ENCODE measurements at places on chromosomes 7 and 10.

GRCh38 chr7:142152076-142152475, 40.6 kb downstream of the MGAM2 start:
- DNase-seq = no peak

DNA sequence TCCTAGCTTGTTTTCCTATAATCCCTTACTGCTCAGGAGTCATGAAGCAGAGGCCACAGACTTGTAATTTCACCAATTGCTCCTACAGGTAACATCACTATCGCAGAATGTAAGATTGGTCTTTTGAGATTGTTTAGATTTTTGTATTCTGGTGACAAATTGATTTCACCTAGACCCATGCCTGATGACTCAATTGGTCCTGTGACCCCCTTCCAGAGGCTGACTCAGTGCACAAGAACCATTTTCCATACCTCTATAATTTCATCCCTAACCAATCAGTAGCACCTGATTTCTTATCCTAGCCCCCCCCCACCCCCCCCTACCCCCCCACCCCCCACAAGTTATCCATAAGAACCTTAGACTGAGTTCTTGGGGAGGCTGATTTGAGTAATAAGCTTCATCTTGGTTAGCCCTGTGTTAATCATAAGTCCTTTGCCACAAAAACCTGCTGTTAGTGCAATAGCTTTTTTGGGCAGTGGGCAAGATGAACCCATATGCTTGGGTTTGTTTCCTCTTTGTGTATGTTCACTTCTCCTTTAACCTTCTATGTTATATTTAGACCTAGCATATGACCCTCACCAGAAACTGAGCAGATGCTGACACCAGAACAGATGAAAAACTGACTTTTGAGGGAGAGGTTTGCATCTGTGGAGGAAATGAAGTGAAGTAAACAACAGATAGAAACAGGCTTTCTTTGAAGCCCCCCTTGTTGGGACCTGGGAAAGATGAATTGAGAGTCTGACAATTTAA, 187.1 kb downstream of the KIF20B start:
- peak; percentile 26 for DNase-seq

GRCh38 chr7:92306153-92306552, 60.4 kb downstream of the ANKIB1 start:
- no peak for DNase-seq

- DNase-seq = no peak
Measured at GRCh38 chr10:124629842-124630241, 114.3 kb downstream of the FAM53B start.

DNA sequence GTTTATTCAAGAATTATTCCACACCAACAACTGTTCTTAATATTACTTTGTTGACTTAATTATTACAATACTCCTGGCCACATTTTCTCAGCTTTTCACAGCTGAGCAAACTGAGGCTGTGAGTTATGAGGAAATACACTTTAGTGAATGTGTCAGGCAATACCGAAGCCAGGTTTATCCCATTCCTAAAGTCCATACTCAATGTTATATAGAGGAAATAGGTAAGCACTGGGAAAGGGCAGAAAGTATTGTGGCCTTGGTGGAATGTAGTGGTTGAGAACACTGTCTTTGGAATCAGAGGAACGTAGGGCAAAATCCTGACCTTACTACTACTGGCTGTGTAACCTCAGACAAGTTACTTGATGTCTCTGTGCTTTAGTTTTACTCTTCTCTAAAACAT, 110.8 kb downstream of the CD36 start:
- DNase-seq = no peak

DNA sequence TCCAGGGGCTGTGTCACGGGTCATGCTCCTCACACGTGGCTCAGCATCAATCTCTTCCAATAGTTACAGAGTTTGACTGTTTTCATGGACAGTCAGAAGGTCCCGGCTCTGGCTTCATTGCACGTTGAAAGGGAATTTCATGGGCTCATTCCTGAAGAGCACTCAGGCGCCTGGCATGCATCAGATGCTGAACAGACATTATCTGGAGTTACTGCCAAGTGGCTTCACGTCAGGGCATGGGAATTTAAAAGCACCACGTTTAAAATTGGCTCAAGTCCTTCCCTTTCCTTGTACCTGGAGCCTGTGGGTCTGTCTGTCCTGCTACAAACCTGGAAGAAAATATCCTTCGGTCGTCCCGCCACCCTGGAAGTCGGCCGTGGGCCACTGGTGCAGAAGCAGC, 50.4 kb downstream of the CFAP46 start:
- no peak for DNase-seq

GRCh38 chr10:43781480-43782361, 133.0 kb upstream of the ZNF32 start:
- no peak for DNase-seq

DNA sequence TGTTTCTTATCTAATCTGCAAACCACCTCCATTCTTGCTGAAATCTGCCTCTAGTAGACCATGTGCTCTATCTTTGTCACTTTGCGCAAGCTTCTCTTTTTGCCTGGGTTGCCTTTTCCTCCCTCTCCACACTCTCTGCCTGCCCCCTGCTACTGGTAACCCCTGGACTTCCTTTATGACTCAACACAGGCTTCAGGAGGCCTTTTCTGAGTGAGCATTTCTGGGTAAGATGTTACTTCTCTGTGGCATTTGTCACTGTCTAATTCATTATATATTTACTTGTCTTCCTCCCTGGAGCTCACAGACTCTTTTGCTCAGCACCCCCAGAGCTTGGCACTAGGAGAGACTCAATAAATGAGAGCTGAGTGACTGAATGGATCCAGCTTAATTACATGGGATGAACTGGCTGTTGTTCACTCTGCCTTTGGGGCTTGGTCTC, 8.4 kb downstream of the GOLGA7B start:
- no peak for DNase-seq

- no peak for DNase-seq
Measured at GRCh38 chr7:140616328-140616727, 24.3 kb downstream of the DENND2A start.

DNA sequence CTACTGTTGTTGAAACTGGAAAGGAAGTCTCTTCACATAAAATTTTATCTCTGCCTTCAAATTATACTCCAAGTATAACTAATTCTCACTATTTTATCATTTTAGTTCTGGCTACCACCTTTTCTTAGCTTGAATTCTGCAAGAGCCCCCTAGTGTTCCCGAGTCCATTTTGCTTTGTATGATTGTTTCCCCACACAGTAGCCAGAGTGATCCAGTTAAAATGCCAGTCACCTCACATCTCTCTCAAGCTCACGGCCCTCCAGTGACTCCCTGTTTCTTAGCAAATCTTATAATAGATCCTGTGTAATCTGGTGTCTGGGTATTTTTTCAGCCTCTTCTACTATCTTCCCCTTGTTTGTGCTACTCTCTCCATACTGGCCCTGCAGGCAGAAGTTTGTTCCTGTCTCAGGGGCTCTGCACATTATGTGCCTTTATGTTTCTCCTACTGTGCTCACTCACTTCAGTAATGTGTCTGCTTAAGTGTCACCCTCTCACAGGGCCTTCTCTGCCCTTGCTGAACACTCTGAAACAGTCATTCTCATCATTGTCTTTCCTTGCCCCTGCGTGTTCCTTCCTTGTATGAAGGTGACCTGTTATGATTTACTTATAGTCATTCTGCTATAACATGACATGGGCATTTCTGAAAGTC, 8.9 kb downstream of the WAC start:
- DNase-seq = no peak

DNA sequence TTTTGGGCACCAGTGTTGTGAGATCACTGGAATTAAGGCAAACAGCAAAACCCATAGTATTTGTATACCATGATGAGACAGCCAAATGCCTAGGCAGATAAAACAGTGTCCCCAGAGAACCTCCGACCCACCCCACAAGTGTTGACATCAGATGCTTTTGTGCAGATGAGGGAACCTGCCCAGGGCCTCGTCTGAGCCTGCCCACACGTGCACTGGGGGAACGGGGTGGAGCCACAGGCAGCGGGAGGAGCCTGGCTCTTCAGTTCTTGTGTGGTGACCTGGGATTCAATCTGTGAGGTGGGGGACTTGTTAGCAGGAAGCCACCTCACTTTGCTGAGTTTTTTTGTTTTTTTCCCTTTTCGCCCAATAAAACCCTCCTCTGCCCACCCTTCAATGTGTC, 33.4 kb upstream of the OPTN start:
- DNase-seq = no peak

Measured in GM10248 (cell line).